Tibial artery (tissue), 4 donors: ENCODE measurements at places on chromosomes 4 and X.
A peak's percentile ranks its signal among the peaks of the same experiment; 100 is the strongest.

DNA sequence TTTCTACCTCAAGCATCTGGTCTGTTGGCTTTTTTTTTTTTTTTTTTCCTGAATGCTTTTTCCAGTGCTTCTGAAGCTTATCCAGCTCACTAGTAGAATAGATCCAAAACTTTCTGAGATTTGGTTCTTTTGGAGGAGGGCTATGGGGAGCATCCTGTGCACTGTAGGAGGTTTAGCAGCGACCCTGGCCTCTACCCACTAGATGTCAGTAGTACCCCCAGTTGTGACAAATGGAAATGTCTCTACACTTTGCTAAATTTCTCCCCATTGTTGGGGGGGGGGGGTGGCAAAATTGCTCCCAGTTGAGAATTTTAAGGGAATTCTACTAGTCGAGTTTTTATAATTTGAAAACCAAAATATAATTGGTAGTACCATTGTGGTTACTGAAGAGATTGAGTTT is 23.0 kb upstream of the PPA2 start:
- H3K27me3 ChIP-seq, result no peaks in the 10 kb centered on the region
- H3K4me3 ChIP-seq, result no peak overlapping the region
- H3K36me3 ChIP-seq, result no peaks in the 10 kb centered on the region
- no peaks in the 10 kb centered on the region for H3K4me1 ChIP-seq
- no peak for DNase-seq
- H3K27ac ChIP-seq, result no peak overlapping the region

DNA sequence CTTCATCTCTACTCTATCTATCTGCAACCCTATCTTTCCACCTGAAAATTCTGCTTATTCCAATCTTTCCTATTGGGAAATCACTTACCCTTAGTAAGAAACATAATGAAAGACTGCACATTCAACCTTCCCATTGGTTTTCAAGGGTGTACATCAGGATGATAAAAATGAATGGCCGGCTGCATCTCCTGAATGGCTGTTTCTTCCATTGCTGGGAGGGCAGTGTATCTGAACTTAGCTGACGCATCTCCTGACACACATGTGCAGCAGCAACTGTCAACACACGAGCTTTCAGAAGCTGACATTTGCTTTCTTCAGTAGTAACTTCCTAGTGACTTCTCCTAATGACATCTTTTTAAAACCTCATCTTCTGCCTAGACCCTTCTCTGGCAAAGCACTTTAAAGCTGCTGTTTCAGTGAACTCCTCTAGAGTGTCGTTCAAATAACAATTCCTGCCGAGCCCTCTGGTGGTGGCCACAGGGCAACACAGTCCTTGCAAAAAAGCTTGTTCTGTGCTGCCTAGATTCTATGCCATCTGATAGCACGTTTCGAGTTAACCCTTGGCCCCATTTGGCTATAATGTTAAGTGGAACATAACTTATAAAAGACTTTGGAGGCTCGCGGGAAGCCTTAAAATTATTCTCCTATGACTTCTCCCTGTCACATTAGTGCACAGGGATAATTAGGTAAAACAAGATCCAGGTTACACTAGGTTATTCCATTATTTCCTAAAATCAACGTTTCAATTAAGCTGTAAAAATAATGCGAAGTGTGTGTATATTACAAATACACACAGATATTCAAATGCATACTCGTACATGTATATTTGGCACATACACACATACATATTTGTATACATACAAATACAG is 2340.7 kb downstream of the PCDH7 start:
- H3K27me3 ChIP-seq, result no peaks in the 10 kb centered on the region
- no peak overlapping the region for H3K27ac ChIP-seq
- no peak overlapping the region for H3K4me3 ChIP-seq
- no peaks in the 10 kb centered on the region for H3K4me1 ChIP-seq

DNA sequence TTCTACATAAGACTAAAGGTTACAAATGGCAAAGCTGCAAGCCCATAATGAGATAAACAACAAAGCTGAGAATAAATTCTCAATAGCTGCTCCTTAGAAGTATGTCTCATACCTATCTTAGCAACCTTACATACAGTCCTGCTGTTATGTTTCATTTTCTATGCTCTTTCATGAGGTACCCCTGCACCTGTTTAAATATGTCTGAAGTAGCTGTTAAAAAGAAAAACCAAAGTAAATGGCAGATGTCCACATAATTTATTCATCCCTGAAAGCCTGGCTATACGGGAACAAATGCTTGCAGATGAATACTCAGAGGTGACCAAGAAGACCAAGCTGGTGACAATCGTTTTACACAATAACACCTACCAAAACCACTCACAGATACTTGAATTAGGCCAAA is 22.5 kb downstream of the PPA2 start:
- H3K4me3 ChIP-seq, result no peak overlapping the region
- H3K27me3 ChIP-seq, result no peaks in the 10 kb centered on the region
- no peak for DNase-seq
- H3K36me3 ChIP-seq, result peaks cover 28% of the 10 kb centered on the region
- H3K27ac ChIP-seq, result no peak overlapping the region

- H3K4me1 ChIP-seq, result peaks cover 52% of the 10 kb centered on the region
- H3K27me3 ChIP-seq, result no peaks in the 10 kb centered on the region
- H3K4me3 ChIP-seq, result no peak overlapping the region
- no peak for DNase-seq
Observed at GRCh38 chr4:168619266-168619631, 122.4 kb downstream of the PALLD start.

GRCh38 chr4:109411964-109412363 is 21.7 kb upstream of the SEC24B start:
- no peak overlapping the region for H3K4me3 ChIP-seq
- DNase-seq, result no peak
- no peaks in the 10 kb centered on the region for H3K4me1 ChIP-seq
- no peak overlapping the region for H3K27ac ChIP-seq

DNA sequence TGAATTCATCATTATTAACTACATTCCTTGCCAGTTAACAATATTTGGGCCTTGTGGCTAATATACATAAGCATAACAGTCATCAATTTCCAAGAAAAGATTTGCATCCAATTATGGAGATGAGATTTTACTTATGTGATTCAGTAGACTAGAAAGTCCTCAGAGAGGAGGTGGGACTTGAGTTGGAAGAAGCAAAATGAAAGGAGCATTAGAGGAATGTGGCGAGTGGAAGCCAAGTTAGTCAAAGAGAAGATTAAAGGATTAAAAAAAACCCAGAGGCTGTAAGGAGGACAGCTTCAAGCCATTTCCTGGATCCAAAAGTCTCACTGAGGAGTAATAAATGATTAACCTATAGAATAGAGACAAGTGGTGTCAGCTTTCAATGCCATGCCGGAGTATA is 1099.4 kb upstream of the IGFBP7 start:
- no peaks in the 10 kb centered on the region for H3K4me1 ChIP-seq
- DNase-seq, result no peak
- no peak overlapping the region for H3K27ac ChIP-seq
- no peaks in the 10 kb centered on the region for H3K36me3 ChIP-seq

- no peak for DNase-seq
- H3K4me3 ChIP-seq, result no peak overlapping the region
- no peaks in the 10 kb centered on the region for H3K36me3 ChIP-seq
- no peaks in the 10 kb centered on the region for H3K27me3 ChIP-seq
- H3K27ac ChIP-seq, result no peak overlapping the region
Observed at GRCh38 chr4:88212253-88212561, 53.8 kb upstream of the ABCG2 start.

DNA sequence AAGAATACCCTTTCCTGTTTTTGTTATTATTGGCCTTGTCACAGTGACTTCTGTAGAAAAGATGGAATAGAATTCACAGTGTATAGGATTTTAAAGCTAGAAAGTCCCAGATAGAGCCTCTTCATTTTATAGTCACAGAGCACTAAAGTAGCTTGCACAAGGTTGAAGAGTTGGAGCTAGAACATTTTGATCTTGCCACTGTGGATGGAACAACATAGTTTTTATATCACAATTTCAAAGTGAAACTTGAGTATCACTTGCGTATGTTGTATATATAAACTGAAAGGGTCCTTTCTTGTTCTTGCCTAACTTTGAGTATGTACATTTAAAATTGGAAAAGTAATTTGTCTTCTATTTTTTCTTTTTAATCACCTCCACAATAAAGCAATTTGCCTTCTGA is 2.7 kb downstream of the USO1 start:
- no peaks in the 10 kb centered on the region for H3K27me3 ChIP-seq
- H3K36me3 ChIP-seq, result no peaks in the 10 kb centered on the region
- H3K4me1 ChIP-seq, result peaks cover 39% of the 10 kb centered on the region
- peak overlapping the region; percentile 71 for H3K4me3 ChIP-seq
- no peak for DNase-seq

DNA sequence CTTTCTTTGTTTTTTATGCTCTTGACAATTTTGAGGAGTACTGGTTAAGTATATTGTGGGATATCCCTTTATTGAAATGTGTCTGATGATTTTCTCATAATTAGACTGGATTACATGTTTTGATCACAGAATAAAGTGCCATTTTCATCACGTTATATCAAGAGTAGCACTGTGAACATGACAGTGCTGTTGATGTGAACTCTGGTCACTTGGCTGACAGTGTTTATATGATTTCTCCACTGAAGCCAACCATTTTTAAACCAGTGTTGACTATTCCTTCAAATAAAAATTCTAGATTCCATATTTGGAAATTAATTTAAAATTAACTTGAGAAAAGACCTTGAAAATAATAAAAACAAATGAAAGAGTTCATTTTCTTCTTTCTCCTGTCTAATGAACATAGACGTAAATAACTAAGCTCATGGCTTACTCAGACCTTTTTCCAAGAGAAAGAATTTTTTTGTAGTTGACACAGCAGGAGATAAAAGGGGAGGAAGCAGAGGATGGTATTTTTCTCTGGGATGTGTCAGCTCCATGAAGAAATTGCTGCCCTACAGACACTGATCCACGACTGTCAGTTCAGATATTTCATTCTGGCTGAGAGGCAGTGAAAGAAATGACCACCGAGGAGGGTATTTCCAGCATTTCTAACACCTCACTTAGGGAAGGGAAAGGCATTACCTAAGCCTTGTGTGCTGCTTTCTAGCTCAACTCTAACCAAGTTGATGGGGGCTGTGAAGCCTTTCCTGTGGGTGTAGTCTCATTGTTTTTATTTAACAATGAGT is 150.9 kb upstream of the ANK2 start:
- H3K27ac ChIP-seq, result no peak overlapping the region
- no peaks in the 10 kb centered on the region for H3K27me3 ChIP-seq
- peaks cover 6% of the 10 kb centered on the region for H3K4me1 ChIP-seq

DNA sequence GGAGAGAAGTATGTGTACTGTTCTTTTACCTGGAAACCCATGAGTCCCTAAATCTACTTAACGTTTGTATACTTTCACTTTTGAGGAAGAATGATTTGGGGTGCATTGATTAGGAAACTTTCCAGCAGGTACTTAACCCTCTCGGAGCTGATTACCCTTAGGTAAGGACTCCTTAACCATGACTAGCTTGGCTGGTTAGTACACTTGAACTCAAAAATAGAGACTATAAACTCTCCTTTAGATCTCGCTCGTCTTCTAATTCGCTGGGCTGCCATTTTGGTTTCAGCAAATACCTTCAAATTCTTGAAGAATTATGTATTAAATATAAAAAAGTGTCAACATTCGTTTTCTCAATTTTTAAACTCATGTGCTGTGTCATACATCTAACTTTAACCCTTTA is 2.0 kb downstream of the USP9X start:
- no peaks in the 10 kb centered on the region for H3K36me3 ChIP-seq
- no peak for DNase-seq
- H3K4me3 ChIP-seq, result peak overlapping the region; percentile 93
- peak overlapping the region; percentile 98 for H3K27ac ChIP-seq
- peaks cover 30% of the 10 kb centered on the region for H3K4me1 ChIP-seq
